Stimulated activated CD8-positive, alpha-beta memory T cell treated with anti-CD3 and anti-CD28 coated beads, Interleukin-4, amount 100 ng/mL, for 4 hours (primary cell): ENCODE measurements at places on chromosomes 5 and 9.

DNA sequence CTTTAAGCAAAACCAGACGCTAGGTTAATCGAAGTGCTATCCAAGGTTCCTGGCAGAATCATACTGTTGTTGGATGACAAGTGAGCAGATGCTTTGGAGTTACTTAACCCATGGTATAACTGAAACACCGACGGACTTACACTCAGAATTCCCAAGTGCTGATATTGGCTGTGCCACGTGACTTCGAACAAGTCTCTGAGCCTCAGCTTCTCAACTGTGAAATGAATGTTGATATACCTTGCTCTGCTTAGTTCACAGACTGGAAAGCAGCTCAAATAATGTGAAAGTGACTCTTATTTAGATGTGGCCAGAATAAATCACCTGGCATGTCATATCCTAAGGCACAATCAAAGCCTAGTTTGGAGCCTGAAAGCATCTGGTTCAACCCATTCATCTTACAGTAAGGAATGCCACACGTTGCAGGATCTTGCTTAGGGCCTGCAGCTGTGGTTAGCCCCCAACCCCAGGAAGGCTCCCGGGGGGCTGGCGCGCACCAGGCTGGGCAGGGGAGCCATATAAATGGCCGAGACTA, 759 bp downstream of the GEMIN5 start:
- DNase-seq: no peak

DNA sequence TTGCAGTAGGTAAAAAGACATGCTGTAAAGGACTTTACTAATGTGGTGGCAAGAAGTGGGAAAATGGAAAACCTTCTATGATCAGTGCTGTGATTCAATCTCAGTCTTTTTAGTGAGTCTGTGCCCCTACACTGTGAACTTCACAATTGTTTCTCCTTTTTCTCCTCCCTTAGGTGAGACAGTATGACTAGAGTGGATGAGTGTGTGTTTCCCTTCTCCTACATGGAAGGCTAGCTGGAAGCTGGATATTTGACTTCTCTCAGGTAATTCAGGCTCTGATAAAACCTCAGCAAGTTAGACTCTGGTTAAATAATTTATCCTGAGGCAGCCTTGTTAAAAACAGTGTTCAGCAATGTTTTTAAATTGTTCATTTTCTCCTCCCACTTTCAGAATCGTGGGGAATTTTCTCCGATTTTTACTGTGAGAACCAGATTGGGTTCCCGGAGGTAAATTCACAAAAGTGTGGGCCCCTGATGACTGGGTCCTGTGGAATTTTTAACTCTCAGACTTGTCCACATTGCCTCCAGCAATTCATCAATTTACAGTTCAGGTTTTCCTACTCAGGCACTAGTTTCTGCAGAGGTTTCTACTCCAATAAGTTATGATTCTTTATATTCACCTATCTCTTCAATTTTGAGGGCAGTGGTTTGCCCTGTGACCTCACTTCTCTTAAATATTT, 149.1 kb upstream of the PIK3R1 start:
- no peak for DNase-seq

DNA sequence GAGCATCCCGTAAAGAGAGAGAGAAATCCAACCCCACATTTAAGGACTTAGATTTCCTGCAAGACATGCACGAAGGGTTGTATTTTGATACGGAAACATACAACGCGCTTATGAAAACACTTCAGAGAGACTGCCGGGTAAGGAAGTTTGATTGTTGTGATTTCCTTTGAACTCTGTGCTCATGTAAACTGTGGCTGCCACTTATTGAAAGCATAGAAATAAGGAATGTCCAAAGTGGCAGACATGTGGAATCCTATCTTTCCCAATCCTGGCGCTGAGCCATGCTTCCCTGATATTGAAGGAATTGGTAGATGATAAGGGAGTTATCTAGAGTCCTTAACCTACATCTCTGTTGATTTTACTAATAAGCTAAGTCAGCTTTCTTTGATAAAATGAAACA, 119.4 kb downstream of the PRKACG start:
- no peak for DNase-seq

GRCh38 chr9:108269371-108269770, 586.4 kb downstream of the ACTL7B start:
- no peak for DNase-seq

DNA sequence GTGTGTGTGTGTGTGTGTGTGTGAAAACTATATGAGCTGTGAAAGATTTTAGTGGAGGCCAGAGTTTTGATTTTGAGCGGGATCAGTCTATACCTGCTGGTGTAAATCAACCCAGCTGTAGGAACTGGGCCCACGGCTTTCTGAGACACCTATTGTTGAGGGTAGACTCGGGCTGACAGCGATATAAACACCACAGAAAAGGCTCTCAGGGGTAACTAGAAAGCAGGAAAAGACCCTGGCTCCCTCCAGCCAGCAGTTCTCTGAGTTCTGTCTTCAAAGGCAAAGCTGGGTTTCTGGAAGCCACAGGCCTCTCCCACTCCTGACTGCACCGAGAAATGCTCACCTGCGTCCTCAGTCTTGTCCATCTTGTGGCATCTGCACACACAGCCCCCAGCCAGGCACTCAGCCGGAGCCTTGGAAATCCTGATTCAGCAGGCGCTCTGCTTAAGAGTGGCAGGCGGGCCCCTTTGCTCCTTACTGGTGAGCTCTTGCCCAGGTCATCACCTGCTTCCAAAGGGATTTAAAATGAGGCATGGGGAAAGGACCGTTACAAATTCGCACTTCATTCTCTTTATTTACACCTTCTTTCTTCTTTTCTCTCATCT, 223.3 kb downstream of the NDUFS4 start:
- DNase-seq: no peak

DNA sequence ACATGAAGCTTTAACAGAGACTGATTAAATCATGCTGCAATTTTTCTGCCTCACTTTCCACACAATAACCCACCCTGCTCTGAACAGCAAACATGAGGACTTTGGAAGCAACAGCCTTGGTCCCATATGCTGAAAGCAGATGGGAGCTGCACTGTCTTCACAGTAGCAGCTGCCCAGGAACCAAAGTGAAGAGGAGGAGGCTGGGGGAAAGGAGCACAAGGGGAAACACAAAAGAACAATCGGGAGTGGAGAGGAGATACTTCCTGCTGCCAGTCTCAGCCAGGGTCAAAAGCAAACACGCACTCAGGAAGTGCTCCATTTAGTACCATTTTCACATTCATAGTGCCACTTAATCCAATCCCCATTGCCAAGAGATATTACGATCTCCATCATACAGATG, 183.3 kb upstream of the PUM3 start:
- no peak for DNase-seq

DNA sequence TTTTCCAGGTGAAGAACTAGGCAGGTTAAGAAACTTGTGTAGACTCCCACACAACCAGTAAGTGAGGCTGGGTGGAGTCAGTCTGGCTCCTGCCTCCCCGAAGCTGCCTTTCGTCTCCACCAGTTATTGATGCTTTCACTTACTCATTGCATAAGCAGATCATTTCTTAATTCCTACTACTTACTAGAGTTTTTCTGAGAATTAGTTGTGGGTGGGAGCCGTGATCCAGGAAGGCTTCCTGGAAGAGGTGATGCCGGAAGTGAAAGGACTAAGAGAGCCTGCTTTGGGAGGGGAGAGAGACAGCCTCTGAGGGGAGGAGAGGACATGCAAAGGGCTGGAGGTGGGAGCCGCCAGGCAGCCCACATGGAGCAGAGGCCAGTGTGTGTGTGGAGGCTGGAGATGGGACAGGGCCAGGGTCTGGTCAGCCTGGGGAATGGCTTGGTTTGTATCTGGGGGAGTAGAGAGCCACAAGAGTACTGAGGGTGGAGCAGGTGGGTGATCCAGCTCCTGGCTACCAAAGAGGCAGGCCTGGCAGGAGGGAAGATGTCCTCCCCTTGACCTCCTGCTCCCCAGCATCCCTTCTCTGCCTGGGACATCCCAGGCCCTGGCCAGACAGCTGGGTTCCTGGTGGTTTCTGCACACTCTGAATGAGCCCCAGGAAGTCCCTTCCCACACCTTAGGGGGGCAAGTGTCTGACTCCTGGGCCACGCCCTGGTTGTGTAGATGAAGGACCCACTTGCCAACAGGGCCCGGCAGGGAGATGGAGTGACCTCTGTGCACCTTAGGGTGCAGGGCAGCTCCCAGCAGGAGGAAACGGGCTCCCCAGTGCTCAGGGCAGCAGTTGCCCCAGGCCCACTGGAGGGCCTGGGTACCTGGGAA, 12.2 kb upstream of the CARD19 start:
- no peak for DNase-seq

DNA sequence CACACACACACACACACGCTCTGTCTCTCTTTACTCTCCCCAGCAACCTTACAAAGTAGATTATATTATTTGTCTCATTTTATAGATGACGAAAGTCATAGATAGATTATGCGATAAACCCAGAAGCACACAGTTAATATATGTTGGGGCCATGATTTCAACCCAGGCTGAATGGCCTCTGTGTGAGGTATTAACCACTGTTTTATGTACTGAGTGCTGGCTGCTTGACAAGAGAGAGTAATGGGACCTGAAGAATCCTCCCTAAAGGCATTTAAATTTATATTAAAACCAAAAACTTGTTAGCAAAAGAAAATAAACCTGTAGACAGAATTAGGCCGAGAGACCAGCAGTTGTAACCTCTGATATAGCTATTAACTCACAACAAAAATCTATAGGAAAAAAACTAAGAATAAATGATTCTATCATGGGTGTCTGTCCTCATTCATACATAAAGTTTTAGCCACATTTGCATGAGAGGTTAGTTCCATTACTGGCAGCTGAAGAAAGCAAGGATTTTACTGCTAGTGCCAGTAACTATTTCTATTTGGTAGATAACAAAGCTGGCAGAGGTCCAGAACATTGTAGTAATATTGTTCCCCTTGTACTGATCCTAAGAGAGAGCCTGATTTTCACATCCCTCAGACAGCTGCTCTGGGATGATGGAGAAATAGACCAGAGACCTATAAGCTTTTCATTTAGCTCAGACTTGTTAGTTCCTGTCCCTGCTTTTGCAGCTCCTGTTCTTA, 250.9 kb downstream of the ADGRV1 start:
- no peak for DNase-seq

DNA sequence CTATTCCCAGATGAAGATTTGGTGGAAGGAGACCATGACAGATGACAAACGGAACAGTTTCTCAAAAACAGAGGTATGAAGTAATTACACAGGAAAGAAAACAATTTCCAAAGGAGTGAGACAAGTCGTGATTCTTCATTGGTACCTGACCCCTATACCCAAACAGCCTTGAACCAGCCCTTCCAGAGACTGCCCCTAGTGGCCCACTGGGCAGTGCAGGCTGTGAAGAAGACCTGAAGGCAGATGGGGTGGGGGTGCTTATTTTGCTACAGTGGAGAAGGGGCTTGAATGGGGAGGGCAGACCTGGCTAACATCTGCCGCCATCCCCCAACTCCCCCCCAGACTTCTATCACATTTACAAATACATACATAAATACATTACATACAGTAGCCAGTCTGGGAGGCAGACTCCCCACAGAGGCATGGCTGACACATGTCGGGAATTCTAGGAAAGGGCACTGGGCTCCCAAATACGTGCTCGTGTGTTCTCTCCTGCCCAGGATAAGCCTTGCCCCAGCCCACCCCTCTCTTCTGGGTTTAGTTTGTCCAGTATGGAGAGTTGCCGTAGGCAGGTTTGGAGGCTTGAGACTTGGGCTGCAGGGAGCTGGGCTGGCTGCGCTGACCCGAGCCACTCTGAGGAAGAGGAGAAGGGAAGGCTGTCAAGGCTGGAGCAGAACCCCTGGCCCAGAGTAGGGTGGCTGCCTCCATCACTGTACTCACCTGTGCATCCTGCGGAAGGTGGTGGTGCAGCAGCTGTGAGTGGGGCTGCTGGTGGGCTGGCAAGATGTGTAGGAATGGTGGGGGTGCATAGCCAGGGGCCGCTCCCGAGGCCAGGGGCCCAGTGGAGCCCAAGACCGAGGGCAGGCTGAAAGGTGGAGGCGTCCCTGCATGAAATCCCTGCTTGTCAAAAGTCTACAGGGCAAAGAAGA, 105.3 kb downstream of the UBE2R2 start:
- DNase-seq: no peak

DNA sequence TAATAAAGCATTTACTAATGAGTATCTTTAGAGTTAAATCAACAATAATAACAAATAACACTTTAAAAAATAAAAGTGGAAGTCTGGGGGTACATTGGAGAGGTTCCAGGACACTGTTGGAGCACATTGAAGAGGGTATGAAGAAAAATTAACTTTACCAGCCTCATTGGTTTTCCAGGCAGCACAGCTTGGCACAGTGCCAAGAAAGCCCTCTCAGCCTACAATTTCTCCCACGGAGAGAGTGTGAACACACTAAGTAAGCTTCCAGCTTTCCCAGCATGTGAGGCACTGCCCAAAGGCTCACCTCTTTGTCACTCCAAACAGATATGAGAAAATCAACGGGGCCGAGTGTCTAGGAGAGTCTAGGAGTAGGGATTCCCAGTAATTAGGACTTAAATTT, 1912.8 kb upstream of the NUDT12 start:
- DNase-seq: no peak

DNA sequence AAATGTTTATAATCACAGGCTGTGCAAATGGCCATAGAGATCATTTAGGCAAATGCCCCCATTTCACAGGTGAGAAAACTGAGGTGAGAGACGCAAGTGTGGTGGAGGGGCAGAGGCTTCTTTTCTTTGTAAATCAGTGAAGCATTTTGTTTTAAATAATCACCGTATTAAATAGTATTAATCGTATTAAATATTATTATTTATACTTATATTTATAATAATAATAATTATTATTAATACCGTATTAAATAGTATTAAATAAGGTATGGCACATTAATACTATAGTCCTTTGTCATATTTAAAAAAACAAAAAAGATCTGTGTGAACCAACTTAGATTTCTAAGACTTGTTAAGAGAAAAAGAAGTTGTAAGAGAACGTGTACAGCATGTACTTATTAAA, 32.6 kb upstream of the SH3PXD2B start:
- DNase-seq: no peak

DNA sequence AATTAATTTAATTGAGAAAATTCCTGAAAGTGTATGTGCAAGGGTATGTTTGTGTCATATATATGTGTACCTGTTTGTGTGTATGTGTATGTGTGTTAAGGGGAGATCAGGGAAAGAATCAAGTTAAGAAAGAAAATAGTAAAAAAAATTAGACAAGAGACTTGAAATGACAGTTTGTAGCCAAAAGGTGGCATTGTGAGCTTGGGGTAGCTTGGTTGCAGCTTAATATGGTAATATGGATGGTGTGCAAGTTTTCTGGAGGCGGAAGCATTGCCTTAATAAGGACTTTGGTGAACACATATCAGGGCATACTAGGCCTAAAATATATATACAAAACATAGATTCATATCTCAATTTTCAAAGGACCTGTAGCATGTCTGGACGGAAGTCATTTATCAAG, 129.9 kb downstream of the INSYN2B start:
- no peak for DNase-seq

DNA sequence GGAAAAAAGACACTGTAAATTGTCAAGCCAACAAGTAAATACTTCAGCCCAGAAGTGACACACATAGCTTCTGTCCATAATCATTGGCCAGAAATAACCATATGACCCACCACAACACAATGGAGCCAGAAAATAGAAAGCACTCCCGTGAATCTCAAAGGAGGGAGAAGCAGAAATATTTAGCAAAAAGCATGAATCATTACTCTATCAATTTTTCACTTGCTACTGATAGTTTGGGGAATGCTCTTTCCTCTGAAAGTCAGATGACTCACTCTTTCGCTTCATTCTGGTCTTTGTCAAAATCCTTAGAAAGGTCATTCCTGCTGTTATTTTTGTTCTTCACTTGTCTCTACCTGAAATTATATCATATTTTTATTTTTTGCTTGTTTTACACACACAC, 312.6 kb downstream of the TMEM232 start:
- DNase-seq: no peak

- no peak for DNase-seq
Observed at GRCh38 chr9:132669319-132669697, 475 bp downstream of the DDX31 start.

GRCh38 chr5:166507810-166508425, 1783.5 kb upstream of the WWC1 start:
- no peak for DNase-seq
